ENCODE measurements at places on chromosomes 3 and 15.

- DNase-seq: no peak
Observed at GRCh38 chr15:71646767-71647486, 163.4 kb upstream of the NR2E3 start.

- DNase-seq: no peak
Observed at GRCh38 chr3:37937156-37937555, 53.4 kb upstream of the VILL start.

- DNase-seq: no peak
Observed at GRCh38 chr15:77346245-77347036, 73.5 kb downstream of the PEAK1 start.

DNA sequence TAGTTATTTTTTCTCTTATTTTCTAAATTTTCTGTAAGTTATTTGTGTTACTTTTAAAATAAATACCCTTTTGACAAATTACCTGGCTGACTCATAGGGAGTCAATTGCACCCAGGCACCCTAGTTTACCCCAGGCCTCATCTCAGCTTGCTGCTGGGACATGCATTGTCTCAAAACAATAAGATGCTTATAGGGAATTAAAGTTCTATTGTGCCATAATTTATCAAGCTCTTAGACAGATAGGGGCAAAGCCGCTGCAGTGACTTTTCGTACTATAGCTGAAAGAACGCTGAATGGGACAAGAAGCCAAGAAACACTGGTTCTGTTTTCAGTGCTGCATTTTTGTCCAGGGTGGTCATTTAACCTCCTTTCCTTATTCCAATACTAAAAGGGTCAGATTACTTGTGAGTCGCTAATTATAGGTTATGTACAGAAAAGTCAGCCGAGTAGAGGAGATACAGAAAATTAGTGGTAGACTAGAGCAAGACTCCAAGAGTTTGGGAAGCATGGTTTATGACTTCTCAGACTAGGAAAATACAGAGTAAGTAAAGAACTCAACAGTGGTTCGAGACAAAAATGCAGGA, 50.3 kb downstream of the EXD1 start:
- no peak for DNase-seq

GRCh38 chr3:41265011-41265545, 65.8 kb downstream of the CTNNB1 start:
- no peak for DNase-seq

DNA sequence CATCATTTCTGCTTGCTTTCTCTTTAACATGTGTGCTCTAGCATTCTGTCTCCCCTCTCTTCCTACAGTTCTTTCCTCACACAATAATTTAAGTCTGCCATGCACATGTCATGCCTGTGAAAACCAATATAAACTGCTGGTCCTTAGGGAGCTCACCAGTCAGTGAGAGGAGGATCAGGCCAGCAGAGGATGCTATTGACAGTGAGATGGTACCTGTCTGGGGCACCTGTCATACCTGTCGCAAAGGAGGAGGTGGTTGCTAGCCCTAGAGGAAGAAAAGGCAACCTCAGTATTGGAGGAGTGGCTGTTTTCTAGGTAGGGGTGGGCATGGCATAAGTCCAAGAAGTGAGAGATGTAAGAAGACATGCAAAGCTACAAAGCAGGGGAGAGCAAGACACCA, 194.6 kb downstream of the GABRG3 start:
- no peak for DNase-seq

DNA sequence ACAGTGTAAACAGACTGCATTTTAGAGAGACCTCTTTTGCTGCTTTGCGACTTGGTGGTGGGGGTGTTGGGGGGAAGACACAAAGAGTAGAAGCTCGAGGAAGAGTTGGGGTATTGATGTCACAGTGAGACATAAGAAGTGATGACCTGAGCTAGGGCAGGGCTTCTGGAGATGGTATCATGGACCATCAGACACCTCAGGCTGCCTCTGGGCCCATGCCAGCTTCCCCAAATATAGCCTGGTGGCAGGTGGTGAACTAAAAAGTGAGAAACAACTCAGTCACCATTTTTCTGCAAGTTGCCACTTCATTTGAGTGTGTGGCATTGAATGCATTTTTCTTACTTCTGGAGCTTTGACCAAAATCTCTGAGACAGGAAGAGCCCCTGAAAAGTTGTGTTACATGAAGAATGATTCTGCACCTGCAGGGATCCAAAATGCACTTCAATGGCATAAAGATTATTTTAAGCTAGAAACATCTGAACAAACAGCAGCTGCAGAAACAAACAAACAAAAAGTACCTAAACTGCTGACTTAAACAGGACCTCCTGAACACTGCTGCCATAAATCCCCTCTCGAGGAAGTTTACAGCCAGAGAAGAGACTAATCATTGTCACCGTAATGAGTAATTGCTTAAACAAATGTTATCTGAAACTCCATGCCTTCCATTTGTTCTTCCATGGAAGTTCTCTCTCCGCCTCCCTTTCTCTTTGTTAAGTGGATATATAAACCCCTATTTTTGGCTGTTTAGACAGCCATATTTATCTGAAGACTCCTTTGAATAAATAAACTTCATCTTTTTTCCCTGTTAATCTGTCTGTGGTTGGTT, 15.2 kb upstream of the XIRP1 start:
- no peak for DNase-seq

DNA sequence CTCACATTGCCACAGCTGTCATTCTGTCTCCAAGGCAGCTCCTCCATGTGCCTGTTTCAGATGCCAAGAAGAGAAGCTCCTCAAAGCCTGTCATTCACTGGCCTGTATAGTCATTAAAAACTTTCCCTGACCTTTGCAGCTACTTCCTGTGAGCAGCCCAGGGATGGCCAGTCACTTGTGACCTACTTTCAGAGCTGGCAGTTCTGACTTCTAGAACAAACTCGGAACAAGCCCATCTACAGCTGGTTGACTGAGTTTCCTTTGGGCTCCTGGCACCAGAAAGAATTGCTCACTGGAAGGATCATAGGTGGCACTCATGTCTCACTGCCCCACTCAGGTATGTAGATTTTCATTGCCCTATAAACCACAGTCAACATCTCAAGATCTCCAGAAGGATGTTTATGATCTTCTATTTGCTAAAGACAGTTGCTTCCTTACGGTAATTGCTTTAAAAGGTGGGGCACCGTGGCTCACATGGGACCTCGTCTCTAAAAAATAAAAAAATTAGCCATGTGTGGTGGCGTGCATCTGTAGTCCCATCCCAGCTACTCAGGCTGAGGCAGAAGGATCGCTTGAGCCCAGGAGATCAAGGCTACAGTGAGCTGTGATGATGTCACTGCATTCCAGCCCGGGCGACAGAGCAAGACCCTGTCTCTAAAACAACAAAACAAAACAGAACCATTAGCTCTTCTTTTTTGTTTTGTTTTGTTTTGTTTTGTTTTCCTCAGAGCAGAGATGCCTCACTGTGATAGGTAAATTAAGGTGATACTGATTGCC, 11.2 kb upstream of the ATP13A3 start:
- peak; percentile 51 for DNase-seq

GRCh38 chr3:13505147-13506130, 25.3 kb downstream of the HDAC11 start:
- DNase-seq: no peak

- no peak for DNase-seq
Observed at GRCh38 chr3:184228376-184229137, 828 bp upstream of the VWA5B2 start.

- DNase-seq: no peak
Observed at GRCh38 chr3:24968036-24968435, 460.0 kb upstream of the RARB start.

DNA sequence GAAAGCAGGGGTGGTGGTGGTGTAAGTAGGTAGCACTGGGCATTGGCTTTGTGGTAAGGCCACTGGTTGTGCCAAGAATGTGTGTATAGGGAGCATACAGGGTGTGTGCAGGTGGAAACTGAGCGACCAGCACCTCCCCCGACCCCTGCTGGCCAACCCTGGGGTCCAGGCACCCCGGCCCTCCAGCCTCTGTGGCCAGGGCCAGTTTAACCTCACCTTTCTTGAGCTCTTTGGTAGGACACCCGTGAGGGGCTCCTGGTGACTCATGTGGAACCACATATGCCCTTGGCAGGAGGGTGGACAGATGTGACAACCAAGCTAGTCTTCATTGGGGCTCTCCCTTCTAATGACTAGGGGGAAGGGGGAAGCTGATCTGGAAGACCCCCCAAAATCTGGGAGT, 19.5 kb downstream of the SHF start:
- DNase-seq: no peak

- no peak for DNase-seq
Observed at GRCh38 chr15:90884719-90885431, 571 bp downstream of the FES start.

DNA sequence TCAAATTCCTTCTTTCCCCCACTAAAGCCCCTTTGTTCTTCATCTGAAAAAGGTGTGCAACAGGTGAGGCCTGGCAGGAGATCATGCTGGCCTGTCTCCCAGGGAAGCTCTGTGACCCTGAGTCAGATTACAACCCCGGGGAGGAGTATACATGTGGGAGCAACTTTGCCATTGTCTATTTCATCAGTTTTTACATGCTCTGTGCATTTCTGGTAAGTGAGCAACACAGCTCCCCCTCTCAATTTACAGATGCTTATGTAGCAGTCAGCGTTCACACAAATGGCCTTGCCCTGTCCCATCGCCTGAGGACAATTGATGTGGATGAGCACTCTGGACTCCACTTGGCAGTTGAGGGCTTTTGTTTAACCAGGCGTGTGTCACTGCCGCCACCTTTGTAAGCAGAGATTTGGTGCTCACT, 70.4 kb downstream of the CHDH start:
- DNase-seq: no peak
